ENCODE measurements at places on chromosomes 2 and 18.

- no peak for DNase-seq
Measured at GRCh38 chr18:2871111-2871720, 24.4 kb downstream of the EMILIN2 start.

GRCh38 chr2:29000481-29000880 is 19.4 kb downstream of the TOGARAM2 start:
- no peak for DNase-seq

DNA sequence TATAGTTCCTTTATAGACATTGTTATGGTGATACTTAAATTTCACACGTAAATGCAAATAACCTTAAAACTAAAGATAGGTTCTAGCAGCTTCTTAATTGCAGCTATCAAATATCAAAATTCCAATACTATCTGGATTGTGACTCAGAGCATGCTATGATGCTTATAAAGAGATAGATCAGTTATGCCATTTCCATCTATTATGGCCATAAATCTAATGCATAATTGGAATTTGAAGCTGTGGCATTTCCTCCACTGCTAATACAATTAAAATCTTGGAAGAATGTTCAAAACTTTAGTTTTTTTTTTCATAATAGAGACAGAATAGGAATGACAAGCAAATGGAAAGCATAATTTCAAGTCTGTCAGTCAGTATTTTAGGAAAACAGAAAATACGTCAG is 220.8 kb upstream of the GALNT5 start:
- DNase-seq: no peak

GRCh38 chr2:54904836-54905235 is 145.4 kb downstream of the RTN4 start:
- DNase-seq: no peak

GRCh38 chr2:126858991-126859390 is 39.7 kb upstream of the TEX51 start:
- DNase-seq: no peak

DNA sequence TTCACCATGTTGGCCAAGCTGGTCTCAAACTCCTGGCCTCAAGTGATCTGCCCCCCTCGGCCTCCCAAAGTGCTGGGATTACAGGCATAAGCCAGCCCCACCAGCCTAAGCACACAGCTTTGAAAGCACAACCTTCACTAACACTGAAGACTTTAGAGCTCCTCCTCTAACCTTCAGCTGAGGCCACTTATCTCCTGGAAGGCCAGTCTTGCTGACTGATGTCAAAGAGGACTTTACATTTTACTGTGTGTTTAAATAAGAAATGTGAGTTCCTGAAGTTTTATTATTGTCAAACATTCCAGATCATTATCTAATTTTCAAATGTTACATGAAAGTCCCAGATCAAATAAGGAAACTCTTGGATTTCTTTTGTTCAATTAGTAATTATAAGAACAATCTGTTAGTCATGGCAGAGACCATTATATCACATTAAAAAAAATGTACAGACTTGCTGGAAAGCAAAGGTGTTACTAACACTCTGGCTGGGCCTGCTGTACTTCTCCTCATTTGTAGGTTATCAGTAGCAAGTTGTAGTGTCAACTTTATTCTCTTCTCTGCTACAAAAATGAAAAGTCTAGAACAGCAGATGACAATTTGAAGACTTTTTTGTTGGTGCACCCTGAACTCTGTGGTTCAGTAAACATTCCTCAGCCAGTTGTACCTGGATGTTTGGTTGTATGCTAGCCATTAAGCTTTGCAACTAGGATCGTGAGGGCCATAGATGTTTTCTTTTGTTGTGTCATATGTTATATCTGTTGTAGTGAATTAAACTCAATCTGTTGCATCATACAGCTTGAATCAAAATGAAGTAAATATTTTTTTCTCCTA is 80.0 kb downstream of the AOX1 start:
- no peak for DNase-seq

DNA sequence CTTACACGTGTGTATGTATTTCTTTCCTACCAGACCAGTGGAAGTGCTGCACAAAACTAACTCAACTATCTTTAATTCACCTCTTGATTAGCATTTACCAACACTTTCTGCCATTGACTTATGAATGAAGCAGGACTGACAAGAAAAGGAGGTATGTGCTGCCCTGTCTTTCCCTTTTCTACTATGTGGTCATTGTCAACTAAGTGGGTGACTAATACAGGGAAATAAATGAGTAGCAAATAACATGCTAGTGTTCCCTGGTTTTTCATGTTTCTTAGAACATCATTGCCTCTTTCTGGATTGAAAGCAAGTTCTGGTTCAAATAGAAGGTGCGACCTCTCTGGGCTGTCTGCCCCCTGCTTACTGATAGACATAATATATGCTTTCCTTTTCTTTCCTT is 58.0 kb downstream of the LINC00305 start:
- DNase-seq: no peak

DNA sequence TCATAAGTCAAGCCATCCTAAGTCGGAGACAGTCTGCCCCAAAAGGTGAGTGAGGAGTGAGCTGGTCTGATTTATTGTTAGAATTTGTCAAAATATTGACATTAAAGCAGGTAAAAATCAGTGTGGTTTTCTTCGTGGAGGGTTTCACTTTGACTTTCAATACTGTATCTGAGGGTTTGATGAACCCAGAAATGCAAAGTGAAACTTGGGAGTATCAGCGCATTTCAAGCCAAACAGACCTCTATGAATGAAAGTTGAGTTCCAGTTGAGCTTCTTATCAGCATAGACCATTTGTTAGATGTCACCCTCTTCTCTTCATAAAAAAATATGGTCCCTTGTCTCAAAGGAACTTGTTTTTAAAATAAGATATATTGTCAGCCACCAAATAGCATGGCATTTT is 21.7 kb upstream of the CXCR4 start:
- DNase-seq: no peak

- DNase-seq: no peak
Measured at GRCh38 chr2:58194458-58194857, 46.7 kb downstream of the FANCL start.

DNA sequence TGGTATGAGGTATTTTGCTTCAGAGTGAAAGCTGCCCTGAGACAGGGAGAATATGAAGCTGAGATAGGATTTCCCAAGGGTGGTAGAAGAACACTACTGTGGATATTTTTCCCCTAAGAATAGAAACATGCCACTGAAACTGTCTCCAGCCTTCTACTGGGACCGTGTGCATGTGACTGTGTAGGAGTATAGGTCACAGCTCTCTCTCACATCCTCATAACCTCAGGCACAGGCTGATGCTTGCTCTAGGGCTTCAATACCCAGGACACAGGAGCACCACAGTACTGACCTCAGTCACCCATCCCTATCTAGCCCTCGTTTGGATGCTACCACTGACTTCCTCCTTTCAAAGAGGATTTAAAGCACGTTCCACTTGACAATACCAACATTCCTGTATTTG is 67.2 kb downstream of the REV1 start:
- DNase-seq: no peak

DNA sequence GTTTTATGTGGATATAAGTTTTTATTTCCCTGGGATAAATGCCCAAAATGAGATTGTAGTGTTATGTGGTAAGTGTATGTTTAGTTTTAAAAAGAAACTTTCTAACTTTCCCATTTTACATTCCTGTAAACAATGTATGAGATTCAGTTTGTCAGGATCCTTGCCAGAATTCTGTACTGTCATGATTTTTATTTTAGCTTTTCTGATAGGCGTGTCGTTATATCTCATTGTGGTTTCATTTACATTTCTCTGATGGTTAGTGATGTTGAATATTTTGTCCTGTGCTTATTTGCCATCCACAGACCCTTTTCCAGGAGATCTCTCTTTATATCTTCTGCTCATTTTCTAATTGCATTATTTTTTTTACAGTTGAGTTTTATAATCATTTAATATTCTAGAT is 245.6 kb upstream of the CDH2 start:
- DNase-seq: no peak

- no peak for DNase-seq
Measured at GRCh38 chr2:6159606-6160005, 467.4 kb downstream of the SOX11 start.

- no peak for DNase-seq
Measured at GRCh38 chr2:24110660-24111303, 12.4 kb downstream of the PFN4 start.

DNA sequence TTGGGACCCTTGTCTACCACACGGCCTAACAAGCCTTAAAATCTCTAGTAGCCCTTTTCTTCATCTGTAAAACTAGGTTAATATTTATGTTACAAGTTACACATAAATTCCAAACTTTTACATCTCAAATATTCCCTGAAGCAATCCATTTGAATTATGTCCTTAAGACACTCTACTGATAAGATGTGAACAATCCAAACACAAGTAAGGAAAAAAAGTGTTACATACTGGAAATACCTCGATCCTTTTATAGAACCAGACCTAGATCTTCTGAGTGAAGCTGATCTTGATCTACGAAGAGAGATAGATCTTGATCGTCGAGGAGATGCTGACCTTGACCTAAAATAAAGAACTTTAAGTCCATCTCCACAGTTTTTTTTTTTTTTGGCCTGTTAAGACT is 3.3 kb downstream of the SRSF7 start:
- DNase-seq: no peak

GRCh38 chr18:37577051-37577611 is 11.5 kb upstream of the CELF4 start:
- DNase-seq: peak; percentile 35

- peak; percentile 65 for DNase-seq
Measured at GRCh38 chr2:1715184-1716013, 28.9 kb downstream of the PXDN start.

GRCh38 chr18:73835656-73836364 is 311.8 kb downstream of the FBXO15 start:
- no peak for DNase-seq

- DNase-seq: peak; percentile 75
Measured at GRCh38 chr2:233486778-233487552, 79.6 kb downstream of the USP40 start.

- DNase-seq: no peak
Measured at GRCh38 chr2:75870651-75871137, 160.0 kb upstream of the GCFC2 start.

GRCh38 chr2:42859006-42859552 is 66.7 kb upstream of the HAAO start:
- peak; percentile 70 for DNase-seq

GRCh38 chr2:11387100-11387390 is 42.6 kb upstream of the ROCK2 start:
- DNase-seq: peak; percentile 70

DNA sequence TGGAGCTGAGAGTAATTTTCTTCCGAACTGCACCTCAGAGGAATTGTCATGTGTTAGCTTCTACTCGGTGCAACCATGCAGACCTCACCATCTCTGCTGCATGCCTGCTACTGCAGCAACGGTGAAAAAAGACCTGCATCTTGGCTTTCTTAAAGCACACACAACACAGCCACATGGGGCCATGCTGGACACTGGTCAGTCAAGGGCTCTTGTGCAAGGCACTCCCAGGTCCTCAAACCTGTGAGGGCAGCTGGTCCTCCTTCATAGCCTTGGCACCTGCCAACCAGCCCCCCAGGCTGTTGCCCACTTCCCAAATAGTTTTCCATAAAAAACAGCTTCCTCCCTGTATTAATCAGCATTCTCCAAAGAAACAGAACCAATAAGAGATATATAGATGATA is 113.5 kb upstream of the TEX51 start:
- DNase-seq: no peak

DNA sequence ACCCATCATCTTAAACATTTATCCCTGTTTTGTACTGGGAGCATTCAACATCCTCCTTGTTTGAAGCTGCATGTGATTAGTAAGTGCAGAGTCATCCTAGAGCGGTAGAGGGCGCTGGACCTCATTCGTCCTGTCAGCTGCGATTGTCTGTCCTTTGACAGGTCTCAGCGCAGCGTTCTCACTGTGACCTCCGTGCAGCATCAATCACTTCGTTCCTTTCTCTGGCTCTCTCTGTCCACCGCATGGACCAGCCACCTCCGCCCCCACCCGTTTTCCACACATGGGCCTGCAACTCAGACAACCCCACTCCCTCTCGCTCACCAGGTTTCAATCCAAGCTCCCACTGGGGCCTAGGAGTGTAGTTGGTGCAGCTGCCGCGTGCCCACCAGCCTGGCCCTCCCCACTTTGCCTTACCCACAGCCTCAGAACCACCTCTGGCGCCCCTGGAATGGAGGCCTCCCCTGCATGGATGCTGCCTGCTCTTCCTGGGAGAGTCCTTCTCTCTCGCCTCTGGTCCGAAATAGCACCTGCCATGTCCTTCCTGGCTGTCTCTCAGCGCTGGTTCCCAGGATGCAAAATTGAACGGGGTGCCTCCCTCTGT is 90.5 kb downstream of the NDUFA10 start:
- peak; percentile 65 for DNase-seq

Data from AG20443 (cell line).